Hepatocyte (in vitro differentiated cells): ENCODE measurements at places on chromosomes 3 and 15. TPM values are rescaled to one million over a fixed set of nuclear protein-coding genes. Genes with fewer than 3 reads are reported as not detected.

DNA sequence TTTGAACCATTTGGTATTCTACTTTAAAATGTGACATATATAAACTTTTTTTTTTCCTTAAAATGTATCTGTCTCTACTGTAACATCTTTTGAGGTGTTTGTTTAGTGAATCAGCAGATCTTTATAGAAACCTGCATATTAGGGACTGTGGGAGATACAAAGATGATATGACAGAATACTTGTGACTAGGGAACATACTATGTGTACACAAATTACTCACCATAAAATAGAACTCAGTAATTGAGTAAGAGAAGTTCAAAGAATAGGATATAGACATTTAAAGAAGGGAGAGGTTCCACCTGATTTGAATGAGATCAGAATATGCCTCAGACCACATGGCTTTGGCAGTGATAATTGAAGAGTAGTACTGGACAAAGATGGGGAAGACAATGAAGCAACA, 47.9 kb downstream of the ATP2C1 start:
- no peaks in the 10 kb centered on the region for H3K27me3 ChIP-seq
- no peak for DNase-seq
- H3K36me3 ChIP-seq = no peaks in the 10 kb centered on the region
- no peak overlapping the region for H3K4me3 ChIP-seq

DNA sequence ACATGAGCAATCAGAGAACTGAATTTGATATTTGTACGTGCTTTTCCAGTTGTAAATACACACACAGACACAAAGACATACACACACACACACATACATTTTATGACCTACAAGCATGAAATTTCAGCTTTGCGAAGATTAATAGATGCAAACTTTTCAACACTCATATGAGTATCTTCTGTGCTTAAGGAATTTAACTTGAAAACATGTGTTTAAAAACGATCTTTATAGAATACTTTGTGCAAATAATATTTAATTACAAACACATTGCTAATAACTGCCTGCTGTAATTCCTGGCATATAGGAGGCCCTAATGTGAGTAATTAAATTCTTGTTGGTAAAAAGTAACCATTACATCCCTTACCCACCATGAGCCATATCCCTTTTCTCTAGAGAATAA, 107.7 kb upstream of the PLSCR5 start:
- DNase-seq = no peak
- no peak overlapping the region for H3K4me3 ChIP-seq
- H3K27me3 ChIP-seq = no peaks in the 10 kb centered on the region
- H3K4me1 ChIP-seq = no peaks in the 10 kb centered on the region
- H3K27ac ChIP-seq = no peak overlapping the region
- H3K36me3 ChIP-seq = no peaks in the 10 kb centered on the region

CFAP100 gene
- not detected in 2 replicates for total RNA-seq

- no peak overlapping the region for H3K27ac ChIP-seq
- H3K4me1 ChIP-seq = peaks cover 13% of the 10 kb centered on the region
- H3K4me3 ChIP-seq = no peak overlapping the region
Measured at GRCh38 chr3:188844096-188844495, 327.7 kb upstream of the TPRG1 start.

DNA sequence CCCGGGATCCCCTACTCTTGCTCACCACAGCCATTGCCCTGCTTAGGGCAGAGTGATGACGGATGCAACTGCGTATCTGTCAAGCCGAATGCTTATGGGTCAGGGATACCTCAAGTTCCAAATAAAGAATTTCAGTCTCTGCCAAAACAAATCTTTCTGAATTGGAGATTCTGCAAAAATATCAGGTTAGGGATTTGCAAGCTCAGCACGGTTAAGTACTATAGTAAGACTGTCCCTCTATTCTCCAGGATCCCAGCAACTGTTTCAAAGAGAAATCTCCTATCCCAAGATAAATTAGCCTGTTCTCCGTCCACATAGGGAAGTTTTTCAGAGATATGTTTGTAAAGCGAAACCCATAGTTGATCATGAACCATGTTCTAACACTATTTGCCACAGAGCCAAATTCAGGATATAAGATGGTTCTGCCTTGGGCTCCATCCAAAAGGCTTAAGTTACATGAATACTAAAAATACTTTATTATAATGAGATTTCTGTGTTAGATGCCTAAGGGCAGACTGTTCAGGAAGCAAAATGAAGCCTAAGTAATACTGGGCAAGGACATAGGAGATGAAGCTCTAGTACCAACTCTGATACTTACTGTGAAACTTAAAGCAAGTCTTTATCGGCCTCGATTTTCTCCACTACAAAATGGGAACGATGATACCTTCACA, 100.1 kb upstream of the LPP start:
- no peaks in the 10 kb centered on the region for H3K36me3 ChIP-seq
- H3K4me3 ChIP-seq = no peak overlapping the region
- no peak for DNase-seq

ATG3 gene
- total RNA-seq = 33.7 and 40.7 TPM in 2 replicates

- H3K27ac ChIP-seq = no peak overlapping the region
- H3K4me3 ChIP-seq = no peak overlapping the region
- no peaks in the 10 kb centered on the region for H3K27me3 ChIP-seq
- H3K4me1 ChIP-seq = no peaks in the 10 kb centered on the region
Measured at GRCh38 chr15:83708328-83708727, 54.4 kb downstream of the ADAMTSL3 start.

VGLL3 gene
- total RNA-seq = 18.7 and 22.2 TPM in 2 replicates

DNA sequence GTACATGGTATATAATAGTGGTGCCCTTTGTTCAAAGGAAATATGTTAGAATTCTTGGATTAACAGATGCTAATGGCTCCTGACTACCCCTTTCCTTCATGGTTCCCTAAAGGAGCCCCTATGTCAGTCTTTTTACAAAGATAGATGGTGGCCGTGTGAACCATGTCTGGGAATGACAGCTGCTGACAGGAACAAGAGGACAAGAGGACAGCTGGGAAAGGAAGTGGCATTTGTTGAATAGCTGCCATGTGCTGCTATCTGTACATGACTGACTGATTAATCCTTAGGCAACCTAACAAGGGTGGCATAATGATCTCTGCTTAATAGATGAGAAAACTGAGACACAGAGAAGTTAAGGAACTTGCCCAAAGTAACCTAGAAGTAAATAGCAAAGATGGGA, 321.7 kb downstream of the ZNF621 start:
- no peak overlapping the region for H3K4me3 ChIP-seq
- no peak for DNase-seq

GRCh38 chr3:40497288-40497687, 8.6 kb upstream of the ZNF620 start:
- no peaks in the 10 kb centered on the region for H3K4me1 ChIP-seq
- no peaks in the 10 kb centered on the region for H3K27me3 ChIP-seq
- H3K4me3 ChIP-seq = no peak overlapping the region
- no peak overlapping the region for H3K27ac ChIP-seq
- DNase-seq = no peak
- no peaks in the 10 kb centered on the region for H3K36me3 ChIP-seq

DNA sequence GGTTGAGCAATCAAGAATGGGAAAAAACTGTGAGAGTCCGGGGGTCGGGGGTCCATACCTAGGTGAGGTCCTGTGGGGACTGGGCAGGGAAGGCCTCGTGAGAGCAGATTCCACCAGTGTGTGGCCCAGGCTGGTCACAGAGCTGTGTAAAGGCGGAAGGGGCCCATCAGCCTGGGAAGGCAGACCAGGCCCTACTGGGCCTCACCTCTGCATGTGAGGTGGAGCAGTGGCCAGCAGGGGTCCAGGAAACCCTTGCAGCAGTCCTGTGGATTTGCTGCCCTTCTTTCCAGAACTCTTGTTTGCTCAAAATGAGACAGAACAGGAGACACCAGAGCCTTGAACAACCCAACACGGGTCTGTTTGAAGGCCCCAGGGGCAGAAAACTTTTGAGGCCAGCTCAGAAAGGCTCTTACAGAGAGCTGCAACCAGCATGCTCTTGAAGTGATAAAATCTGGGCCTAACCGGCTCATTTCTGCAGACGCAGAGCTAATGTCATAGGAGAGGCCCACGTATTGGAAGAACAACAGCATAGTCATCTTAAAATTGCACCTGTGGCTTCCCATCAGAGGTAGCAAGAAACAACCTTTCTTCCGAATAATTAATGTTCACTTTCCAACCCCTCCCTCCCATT, 30.3 kb upstream of the HHATL start:
- H3K4me3 ChIP-seq = no peak overlapping the region
- no peak overlapping the region for H3K27ac ChIP-seq
- no peaks in the 10 kb centered on the region for H3K4me1 ChIP-seq
- no peaks in the 10 kb centered on the region for H3K27me3 ChIP-seq

ANAPC13 gene
- total RNA-seq = 119 and 120 TPM in 2 replicates

C15orf62 gene
- 0.43 and 2.6 TPM in 2 replicates for total RNA-seq

DNA sequence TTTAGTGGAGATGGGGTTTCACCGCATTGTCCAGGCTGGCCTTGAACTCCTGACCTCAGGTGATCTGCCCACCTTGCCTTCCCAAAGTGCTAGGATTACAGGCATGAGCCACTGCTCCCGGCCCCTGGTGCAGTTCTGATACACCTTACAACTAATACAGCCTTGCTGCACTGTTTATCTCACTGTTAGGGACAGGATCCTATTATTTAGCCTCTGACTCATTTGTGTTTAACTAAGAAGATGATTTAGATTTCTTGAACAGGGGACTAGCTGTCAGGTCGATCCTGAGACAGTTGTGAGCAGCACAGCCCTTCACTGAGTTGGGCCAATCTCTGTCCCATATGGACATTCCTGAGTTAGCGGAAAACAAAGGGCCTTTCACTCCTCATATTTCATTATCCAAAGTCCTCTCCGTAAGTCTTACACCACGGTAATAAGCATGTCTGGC, 19.2 kb downstream of the GYG1 start:
- H3K4me1 ChIP-seq = no peaks in the 10 kb centered on the region
- H3K27me3 ChIP-seq = no peaks in the 10 kb centered on the region
- peak; percentile 23 for DNase-seq
- H3K4me3 ChIP-seq = no peak overlapping the region
- H3K36me3 ChIP-seq = no peaks in the 10 kb centered on the region
- H3K27ac ChIP-seq = peak overlapping the region; percentile 17

OIP5 gene
- 1.8 and 11.8 TPM in 2 replicates for total RNA-seq

GRCh38 chr3:198079771-198080520, 119.9 kb downstream of the LMLN start:
- H3K27me3 ChIP-seq = peaks cover 82% of the 10 kb centered on the region
- no peak overlapping the region for H3K27ac ChIP-seq
- peak overlapping the region; percentile 58 for H3K4me3 ChIP-seq
- peak; percentile 31 for DNase-seq

DNA sequence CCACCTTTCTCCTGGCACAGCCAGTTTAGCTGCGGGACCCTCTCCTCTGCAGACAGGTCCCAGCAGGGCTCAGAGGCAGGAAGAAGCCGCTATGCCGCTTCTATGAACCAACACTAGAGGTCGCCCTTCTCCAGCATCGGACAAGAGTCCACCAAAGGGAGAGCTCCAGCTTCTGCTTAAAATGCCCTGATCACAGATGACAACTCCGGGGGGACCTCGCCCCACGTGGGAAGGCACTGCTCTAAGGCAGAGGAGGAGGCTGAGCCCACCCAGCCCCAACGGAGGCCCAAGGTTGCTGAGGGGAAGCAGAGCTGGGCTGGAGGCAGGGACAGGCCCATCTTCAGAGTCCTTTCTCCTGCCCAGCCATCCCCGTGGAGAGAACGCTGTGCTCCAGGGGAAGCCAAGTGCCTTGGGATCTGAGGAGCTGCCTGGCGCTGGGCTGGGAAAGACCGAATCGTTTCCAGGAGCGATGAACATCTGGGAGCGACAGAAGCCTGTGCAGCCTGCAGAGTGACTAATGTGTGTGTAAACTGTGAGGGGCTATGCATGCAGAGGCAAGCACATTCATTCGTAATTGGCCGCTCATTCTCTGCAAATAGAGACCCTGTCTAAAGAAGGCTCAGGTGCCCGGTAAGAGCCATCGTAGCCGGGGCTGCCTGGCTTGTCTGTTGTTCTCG, 43.5 kb upstream of the BDH1 start:
- H3K4me3 ChIP-seq = no peak overlapping the region
- H3K27me3 ChIP-seq = no peaks in the 10 kb centered on the region
- DNase-seq = peak; percentile 85
- no peaks in the 10 kb centered on the region for H3K36me3 ChIP-seq
- H3K27ac ChIP-seq = peak overlapping the region; percentile 43
- peaks cover 30% of the 10 kb centered on the region for H3K4me1 ChIP-seq

GRCh38 chr3:14214764-14215163, 36.1 kb downstream of the LSM3 start:
- H3K36me3 ChIP-seq = no peaks in the 10 kb centered on the region
- H3K27me3 ChIP-seq = no peaks in the 10 kb centered on the region
- DNase-seq = no peak

DNA sequence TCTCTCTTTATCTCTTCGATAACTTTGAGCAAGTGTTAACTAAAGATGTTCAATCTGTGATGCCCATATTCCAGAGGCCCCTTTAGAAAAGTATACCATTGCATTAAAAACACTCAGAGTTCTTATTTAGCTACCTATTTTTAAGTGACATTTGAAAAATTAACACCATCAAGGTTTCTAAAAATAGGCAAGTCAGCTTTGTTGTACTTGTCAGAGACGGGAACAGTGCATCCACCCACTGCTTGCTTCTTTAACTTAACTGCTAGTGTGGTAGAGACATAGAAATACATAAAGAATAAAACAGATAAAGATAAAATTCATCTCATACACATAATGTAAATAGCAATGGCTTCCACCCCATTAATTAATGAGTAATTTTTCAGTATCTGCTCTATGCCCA, 66.0 kb downstream of the IGSF11 start:
- H3K27ac ChIP-seq = no peak overlapping the region
- H3K4me1 ChIP-seq = no peaks in the 10 kb centered on the region
- no peak overlapping the region for H3K4me3 ChIP-seq
- no peaks in the 10 kb centered on the region for H3K27me3 ChIP-seq
- DNase-seq = no peak

DNA sequence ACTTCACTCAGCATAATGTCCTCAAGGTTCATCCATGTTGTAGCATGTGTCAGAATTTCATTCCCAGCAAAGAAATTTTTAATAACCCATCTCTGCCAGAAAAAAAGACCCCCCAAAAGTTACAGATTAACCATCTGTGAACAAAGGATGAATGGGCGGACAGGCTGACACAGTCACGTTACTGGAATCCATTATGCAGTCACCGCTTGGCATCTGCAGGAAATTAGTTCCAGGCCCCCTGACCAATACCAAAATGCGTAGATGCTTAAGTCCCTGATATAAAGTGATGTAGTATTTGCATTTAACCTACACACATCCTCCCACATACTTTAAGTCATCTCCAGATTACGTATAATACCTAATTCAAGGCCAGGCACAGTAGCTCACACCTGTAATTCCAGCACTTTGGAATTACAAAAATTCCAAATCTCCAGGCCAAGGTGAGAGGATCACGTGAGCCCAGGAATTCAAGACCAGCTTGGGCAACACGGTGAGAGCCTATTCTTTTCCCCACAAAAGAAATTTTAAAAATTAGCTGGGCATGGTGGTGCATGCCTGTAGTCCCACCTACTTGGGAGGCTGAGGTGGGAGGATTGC, 1.5 kb upstream of the SLC12A8 start:
- no peaks in the 10 kb centered on the region for H3K27me3 ChIP-seq
- peaks cover 15% of the 10 kb centered on the region for H3K4me1 ChIP-seq
- no peaks in the 10 kb centered on the region for H3K36me3 ChIP-seq
- no peak overlapping the region for H3K27ac ChIP-seq
- H3K4me3 ChIP-seq = no peak overlapping the region
